NCI-H526 treated with DMSO at 0.1 percent for 48 hours (cell line): ENCODE measurements at places on chromosomes 11 and 22.

- DNase-seq: no peak
Measured at GRCh38 chr22:30272781-30273601, 6.3 kb upstream of the OSM start.

- no peak for DNase-seq
Measured at GRCh38 chr11:88051396-88051795, 123.8 kb downstream of the RAB38 start.

DNA sequence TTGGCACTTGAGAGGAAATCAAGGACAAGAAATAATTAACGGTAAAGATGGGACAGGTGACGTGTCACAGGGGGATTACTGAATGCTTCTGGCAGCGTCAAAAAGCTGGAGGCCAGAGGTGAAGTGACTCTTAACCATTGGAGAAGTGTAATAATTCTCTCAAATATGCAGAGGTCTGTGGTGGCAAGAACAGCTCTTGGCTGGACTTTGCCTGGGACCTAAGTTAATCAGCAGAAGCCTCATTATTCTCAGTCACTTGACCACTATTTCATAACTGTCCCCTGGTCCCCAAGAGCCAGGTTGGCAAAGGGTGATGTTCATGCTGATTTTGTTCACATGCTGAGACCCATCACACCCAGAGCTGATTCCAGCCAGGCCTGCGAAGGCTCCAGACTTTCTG is 72.9 kb downstream of the TIMP3 start:
- DNase-seq: no peak

GRCh38 chr11:103987629-103988594 is 48.5 kb upstream of the DDI1 start:
- DNase-seq: no peak

DNA sequence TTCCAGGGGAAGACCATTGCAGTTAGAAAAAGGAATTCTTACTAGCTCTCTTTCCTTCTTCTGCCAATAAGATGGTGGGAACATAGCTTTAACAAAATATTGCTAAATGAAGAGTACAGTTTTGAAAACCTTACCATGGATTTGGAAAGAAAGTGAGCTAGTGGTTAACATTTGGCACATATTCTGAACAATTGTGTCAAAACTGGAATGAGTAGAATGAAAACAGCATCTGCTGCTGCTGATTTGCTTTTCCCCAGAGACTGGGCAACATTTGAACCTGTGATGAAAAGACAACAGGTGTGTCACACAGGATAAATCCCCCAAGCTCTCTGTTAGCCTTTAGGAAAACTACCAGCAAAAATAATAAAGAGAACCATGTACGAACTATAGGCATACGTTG is 761.4 kb downstream of the KCNA4 start:
- no peak for DNase-seq

DNA sequence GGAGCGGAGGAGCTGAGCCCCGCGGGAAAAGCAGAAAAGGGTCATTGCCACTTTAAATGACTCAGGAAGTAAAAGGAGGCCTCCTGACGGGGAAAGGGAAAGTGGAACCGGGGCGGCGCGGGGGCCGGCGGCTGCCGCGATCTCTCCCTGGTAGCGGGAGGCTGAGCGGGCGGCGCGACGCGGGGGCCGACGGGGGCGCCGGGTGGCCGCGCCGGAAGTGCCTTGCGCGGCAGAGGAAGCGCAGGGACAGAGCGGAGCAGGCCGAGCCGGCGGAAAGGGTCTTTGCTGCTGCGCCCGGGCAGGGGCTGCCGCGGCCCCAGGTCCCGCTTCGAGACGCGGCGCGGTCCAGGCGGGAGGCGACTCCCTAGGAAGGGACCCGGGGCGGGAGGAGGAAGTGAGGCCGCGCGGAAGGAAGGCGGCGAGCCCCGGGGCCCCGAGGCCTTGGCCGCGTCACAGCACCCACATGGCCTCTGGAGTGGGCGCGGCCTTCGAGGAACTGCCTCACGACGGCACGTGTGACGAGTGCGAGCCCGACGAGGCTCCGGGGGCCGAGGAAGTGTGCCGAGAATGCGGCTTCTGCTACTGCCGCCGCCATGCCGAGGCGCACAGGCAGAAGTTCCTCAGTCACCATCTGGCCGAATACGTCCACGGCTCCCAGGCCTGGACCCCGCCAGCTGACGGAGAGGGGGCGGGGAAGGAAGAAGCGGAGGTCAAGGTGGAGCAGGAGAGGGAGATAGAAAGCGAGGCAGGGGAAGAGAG is at the start of gene TRIM44:
Gene TRIM44, plus strand, starts transcription at position 127 of the 759 bp plus-strand sequence. Its CDS starts 337 bp downstream, at position 464.
- peak; percentile 79 for DNase-seq
